NCI-H345 (cell line): ENCODE measurements at places on chromosomes 6 and 20.

DNA sequence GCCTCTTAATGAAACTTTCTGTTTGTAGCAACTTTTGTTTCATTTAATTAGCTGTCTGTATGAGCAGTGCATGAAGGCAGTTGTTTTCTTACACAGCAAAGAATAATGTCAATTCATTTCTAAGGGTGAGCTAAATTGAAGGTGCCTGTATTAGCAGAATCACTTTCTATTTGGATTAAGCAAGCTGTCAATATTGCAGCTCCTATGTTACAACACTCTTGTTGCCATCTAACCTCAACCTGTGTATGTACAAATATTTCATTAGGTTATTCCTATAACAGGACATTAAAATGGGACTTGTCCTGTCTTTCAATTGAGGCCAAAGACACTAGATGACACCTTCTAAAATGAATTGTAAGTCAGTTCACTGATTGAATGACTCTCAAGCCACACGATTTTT, 647.5 kb downstream of the UTRN start:
- no peak for DNase-seq

DNA sequence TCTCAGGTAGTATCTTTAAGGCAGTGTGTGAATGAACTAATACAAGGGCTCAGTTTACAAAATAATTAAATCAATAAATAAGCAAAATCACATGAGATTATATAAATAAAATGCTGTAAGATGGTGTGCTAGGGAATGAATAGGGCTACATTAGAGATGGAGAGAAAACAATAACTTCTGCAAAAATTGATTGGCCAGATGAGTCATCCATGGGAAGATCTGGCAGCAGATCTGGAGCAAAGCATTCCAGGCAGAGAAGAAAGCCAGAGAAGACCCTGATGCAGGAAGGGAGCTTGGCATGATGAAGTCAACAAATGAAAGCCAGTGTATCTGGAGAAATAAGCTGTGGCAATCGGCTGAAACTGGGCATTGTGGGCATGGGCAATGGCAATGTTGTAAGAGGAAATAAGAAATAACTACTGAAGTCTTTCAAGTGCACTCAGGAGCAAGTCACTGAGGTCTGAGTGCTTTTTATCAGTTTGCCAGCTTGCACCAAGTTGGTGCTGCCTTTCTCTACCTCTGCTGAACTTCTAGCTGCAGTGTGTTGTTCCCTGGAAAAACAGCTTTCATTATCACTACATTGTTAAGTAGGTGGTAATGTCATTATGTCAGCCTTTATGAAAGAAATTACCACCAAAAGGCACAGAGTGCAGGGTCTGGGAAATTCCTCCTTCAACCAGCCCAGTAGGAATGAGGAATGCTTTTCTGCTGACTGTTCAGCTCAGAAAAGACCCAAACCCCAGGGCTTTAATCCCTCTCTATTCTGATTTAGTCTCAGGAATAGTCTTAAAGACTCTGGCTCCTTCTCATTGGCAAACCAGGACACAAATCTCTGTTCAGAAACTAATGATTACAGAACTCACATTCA, 231.6 kb downstream of the HTR1B start:
- no peak for DNase-seq

- no peak for DNase-seq
These were observed 8.8 kb upstream of the CD93 start for GRCh38 chr20:23094927-23095326.

- no peak for DNase-seq
These were observed 236.1 kb downstream of the BMP2 start for GRCh38 chr20:7003598-7003997.

GRCh38 chr6:134410541-134410940, 92.6 kb upstream of the SGK1 start:
- no peak for DNase-seq

DNA sequence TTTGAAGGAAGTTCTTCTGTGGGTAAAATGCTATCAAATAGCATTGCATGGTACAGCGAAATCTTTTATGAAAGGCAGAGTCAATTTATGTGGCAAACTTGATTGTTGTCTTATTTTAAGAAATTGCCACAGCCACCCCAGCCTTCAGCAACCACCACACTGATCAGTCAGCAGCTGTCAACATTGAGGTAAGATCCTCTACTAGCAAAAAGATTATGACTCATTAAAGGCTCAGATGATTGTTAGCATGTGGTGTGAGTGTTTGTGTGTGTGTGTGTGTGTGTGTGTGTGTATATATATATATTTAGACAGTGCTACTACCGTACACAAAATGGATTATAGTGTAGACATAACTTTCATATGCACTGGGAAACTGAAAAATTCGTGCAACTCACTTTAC, 27.8 kb downstream of the LRRN4 start:
- DNase-seq, result no peak

DNA sequence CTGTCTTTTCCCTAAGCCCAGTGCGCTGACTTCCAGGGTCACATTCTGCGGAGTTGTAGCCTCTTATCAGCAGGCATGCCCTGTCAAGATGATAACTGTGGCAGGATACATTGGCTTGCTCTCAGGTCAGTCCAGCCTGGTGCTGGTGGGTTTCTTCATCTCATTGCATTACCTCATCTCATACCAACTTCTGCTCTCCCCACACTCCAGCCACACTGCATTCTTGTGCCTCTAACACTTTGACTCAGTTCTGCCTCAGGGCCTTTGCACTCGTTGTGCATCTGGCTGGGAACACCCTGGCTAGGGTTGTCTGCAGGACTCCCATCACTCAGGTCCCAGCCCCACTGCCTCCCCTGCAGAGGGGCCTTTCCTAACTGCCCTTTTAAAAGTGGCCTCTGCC, 110.3 kb upstream of the BACH2 start:
- DNase-seq, result no peak

DNA sequence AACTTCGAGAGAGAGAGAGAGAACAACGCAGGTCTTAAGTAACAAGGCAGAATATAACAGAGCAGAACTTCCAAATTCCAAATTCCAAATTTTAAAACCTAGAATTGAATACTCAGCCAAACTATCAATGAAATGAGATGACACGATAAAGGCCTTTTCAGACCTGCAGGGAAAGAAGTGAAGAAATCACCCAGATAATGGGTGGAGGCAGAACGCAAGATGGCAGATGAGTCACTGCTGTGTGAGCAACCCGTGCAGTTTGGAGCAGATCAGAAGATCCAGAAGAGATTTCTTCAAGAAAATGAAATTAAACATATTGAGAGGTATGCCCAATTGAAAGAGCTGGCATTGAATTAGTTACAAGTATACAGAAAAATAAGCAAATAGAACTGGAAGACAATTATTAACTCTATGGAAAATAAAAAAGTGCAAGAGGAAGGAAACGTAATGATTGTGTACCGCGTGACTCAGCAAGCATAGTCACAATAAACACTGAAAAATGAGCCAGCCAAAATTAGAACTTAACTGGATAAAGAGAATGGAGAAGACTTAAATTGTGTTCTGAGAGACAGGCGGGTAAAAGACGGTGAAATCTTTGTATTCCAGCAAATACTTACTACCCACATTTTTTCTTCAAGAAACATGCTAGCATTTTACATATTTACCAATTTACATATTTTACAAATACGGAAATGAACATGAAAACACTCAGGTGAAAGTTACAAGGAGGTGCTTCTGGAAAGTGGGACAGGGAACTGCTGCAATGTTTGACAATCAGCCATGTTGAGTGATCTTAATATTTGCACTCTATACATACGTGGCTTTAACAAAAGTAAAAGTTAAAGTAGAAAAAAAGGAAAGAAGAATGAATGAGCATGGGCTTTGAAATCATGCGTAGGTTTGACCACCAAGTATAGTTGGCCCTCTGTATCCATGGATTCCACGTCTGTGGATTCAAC, 87.9 kb upstream of the CDYL start:
- no peak for DNase-seq
